ENCODE measurements at places on chromosomes 4 and X.
A peak's percentile ranks its signal among the peaks of the same experiment; 100 is the strongest.

DNA sequence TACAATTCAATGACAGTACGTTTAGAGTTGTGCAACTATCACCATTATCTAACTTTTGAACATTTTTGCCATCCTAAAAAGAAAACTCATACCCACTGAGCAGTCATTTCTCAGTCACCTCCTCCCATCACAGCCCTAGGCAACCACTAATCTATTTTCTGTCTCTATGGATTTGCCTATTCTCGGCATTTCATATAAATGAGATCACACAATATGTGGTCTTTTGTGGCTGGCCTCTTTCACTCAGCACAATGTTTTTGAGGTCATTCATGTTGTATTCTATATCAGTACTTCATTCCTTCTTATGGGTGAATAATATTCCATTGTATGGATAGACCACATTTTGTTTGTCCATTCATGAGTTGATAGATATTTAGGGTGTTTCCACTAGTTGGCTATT lies 103.0 kb downstream of the PPEF1 start:
- no peak for DNase-seq

DNA sequence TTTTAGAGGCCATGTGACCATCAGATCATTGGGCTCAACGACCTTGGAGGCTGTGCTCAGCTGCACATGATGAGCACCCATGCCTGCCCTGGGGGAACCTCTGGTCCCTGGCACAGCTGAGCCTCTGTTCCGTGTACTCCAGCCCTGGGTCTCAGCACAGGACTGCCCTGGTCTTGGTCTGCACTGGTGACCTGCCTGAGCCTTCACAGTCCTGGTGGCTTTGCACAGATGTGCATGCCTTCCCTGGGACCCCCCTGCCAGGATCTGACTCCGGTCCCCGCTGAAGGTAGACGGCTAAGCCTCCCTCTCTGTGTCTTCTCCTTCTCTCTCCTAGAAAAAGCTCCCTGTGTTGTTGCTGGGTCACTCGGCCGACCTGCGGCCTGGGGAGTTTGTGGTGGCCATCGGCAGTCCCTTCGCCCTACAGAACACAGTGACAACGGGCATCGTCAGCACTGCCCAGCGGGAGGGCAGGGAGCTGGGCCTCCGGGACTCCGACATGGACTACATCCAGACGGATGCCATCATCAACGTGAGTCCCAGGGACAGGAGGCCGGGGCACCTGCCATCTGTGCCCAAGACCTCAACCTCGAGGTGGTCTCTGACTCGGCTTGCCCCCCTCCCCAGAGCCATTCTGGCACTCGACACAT lies 21.6 kb downstream of the HTRA3 start:
- no peak for DNase-seq

GRCh38 chrX:35442421-35442820 lies 355.7 kb upstream of the MAGEB16 start:
- DNase-seq, result no peak

DNA sequence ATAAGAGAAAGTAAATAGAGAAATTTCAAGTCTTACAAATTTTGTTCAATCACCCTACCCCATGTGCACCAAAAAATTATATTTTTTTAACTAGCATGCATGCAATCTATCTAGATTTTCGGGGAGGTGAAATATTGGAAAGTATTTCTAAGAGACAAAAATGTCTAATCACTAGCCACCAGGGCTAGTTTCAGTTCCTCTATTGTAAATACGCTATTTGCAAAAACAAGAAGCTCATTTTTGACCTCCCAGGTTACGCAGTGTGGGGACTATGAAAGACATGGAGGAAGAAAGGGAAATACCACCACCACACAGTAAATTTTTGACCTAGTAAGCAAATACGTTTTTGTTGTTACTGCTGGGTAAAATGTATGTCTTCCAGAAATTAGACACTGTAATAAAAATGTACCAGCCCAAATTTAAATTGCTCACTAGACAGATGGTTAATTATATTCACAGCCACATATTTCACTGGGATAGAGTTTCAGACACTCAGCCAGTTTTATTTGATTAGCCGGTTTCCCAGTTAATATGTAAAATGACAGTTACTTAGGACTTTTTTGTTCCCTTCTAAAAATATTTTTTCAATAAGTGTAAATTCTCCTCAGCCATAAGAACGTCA lies 2.2 kb downstream of the NEXMIF start:
- DNase-seq, result no peak

- no peak for DNase-seq
Measured at GRCh38 chr4:187865914-187866313, 129.7 kb upstream of the ZFP42 start.

GRCh38 chrX:103275947-103276567 lies 493 bp downstream of the TCEAL5 start:
- DNase-seq, result no peak

- no peak for DNase-seq
Measured at GRCh38 chr4:93841803-93842345, 13.3 kb downstream of the ATOH1 start.

DNA sequence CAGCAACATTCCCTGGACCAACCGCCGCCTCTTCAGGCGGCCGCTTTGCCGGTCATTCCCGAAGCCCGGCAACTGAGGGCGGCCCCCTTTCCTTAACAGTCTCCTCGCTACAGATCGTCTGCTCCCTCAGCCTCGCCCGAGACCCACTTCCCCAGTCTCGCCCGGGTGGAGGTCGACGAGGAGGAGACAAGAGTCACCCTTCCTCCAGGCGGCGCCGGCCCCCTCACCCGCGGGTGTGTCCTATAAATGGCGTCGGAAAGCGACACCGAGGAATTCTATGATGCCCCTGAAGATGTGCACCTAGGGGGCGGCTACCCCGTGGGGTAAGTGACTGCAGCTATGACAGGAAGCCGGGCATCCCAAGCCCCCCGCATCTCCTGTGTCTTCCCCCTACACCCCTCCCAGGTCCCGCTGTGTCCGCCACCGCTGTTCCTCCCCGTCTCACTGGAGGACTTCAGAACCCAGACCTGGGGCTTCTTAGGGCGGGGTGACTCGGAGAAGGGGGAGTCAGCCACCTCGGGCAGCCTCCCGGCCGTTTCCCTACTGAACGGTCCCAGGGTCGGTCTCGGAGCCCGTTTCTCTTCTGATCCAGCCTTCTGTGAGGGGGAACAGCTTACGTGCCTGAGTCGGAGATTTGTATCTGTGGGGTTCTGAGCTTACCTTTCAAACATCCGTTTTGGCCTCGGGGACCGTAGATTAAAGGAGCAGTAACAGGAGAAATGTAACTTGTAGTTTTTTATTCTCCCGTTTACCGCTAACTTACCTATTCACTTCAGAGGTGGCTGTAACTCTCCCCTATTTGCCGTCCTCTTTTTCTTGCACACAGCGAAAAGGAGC lies 570 bp downstream of the WDR44 start:
- DNase-seq, result peak; percentile 37

DNA sequence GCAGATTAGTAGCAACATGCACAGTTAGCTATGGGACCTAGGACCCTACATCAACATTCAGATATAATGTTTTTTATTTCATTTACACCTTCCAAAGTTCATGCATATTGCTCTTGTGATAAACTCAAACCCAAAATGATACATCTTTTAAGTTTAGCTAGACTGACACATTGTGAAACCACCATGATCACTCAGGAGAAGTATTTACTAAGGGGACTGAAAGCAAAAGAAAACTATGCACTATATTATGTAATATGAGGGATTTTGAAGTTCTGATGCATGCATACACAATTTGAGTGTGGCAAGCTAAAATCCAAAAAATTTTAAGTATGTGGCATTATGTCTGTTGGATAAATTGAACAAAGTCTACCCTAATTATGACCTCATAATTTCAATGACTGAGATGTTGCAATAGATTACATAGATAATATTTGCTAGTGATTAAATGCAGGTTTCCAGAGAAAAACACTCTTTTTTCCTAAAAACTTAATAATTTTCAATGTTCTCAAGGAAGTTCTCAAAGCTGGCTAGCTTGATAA lies 914.8 kb upstream of the GRIA3 start:
- DNase-seq, result no peak

DNA sequence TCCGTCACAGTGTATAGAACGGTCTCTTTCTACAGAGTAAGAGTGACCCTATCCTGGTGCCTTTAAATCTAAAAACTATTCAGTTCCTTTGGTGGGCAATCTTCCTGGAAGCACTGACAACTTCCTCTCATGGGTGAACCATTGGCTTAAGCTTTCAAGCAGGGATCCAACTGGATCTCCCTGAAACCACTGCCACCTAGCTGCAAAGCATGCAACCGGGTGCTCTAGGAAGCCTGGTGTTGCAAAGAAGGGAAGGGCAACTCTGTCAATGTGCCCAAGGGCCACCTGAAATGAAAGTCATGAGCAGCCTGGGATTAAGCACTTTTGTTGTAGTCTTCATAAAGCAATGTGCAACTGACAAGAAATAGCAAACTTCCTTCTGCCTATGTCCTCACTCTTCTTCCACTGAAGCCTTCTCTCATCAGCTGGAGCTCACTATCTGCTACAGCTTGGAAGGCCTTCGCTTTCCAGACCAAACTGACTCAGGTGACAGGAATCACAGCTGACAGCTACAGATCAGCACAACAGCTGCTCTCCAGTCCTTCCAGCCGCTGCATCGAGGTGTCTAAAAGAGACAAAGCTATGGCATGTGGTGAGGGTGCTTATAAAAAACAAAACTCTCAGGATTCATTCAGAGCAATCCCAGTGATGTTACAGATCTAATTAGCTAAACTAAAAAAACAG lies 46.1 kb downstream of the SETD7 start:
- DNase-seq, result no peak

GRCh38 chr4:10526429-10527222 lies 69.4 kb upstream of the ZNF518B start:
- DNase-seq, result no peak
